DND-41 (cell line): ENCODE measurements at places on chromosomes 16 and 17.

DNA sequence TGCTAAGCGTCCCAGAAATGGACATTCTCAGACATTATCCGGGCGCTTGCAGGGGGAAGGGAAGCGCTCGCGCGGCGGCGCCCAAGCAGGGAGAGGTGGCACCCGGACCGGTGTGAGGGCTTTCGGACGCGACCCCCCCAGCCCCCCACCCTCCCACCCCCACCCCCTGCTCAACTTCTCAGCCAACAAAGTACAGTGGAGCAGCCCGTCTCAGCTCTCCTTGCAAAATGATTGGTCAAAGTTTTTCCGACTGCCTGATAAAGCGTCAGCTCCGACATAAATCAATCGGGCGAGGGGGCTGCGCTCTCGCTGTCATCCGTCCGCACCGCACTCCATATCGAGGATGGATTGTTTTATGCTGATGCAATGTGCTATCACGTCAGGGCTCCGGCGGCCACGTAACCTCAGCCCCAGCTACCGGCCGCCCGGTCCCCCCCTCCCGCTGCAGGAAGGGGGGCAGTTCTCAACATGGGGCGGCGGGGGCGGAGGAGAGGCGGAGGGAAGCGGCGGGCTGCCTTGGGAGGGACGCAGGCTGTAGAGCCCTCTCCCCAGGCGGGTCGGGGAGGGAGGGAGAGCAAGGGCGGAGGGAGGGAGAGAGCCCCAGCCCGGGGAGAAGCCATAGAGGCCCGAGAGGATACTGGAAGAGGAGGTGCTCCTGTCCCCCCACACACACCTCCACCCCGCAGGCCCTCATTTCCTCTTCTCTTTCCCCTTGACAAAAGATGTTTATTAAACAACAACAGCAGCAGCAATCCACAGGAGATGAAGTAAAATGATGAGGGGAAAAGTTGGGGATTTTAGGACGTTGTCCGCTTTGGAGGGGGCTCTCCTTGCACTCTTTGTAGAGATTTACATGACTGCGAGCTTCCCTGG lies at the start of gene HOXB9:
HOXB9 (minus strand) TSS at position 114 of the 873 bp plus-strand sequence; CDS start at position 25, 89 bp downstream.
- no peak for DNase-seq

DNA sequence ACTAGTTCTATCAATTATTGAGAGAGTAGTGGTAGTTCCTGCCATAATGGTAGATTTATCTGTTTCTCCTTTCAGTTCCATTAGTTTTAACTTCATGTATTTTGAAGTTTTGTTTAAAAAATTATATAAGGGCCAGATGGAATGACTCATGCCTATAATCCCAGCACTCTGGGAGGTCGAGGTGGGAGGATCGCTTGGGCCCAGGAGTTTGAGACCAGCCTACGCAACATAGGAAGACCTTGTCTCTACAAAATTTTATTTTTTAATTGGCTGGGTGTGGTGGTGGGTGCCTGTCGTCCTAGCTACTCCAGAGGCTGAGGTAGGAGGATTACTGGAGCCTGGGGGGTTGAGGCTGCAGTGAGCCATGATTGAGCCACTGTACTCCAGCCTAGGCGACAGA lies 14.1 kb upstream of the UBTF start:
- no peak for DNase-seq

- no peak for DNase-seq
These were observed 41.8 kb downstream of the BRD7 start for GRCh38 chr16:50326835-50327465.

- peak; percentile 51 for DNase-seq
These were observed 3.0 kb downstream of the EVI2B start for GRCh38 chr17:31310886-31311285.

GRCh38 chr16:64826374-64826773 lies 295.5 kb downstream of the CDH11 start:
- DNase-seq: no peak

- DNase-seq: no peak
These were observed at the start of gene ERBB2 for GRCh38 chr17:39699818-39700147. Gene ERBB2, plus strand, starts transcription at chr17:39700064. Its CDS starts 175 bp downstream, at chr17:39700239.

- DNase-seq: no peak
These were observed 28.6 kb downstream of the MYO18A start for GRCh38 chr17:29151567-29151966.

- DNase-seq: no peak
These were observed 89.8 kb downstream of the HIC1 start for GRCh38 chr17:2144701-2145100.

DNA sequence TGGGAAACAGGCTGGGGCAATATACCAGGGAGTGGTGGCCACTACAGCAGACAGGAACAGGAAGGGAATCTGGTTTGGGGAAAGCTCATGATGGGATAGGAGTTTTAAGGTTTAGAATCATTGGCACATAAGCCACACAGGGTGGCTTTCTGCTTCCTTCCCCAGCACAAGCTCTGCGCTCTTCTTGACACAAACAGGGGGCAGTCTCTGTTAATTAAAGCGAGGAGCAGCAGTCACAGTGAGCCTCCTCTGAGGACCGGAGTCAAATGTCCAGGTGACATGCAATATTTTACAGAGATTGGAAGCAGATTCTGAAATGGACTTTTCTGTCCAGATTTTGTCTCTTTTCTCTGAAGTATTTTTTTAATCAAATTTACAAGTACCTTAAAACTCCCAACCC lies 2.8 kb upstream of the SHISA9 start:
- DNase-seq: no peak

GRCh38 chr17:80111702-80112470 lies 10.5 kb downstream of the GAA start:
- DNase-seq: no peak

DNA sequence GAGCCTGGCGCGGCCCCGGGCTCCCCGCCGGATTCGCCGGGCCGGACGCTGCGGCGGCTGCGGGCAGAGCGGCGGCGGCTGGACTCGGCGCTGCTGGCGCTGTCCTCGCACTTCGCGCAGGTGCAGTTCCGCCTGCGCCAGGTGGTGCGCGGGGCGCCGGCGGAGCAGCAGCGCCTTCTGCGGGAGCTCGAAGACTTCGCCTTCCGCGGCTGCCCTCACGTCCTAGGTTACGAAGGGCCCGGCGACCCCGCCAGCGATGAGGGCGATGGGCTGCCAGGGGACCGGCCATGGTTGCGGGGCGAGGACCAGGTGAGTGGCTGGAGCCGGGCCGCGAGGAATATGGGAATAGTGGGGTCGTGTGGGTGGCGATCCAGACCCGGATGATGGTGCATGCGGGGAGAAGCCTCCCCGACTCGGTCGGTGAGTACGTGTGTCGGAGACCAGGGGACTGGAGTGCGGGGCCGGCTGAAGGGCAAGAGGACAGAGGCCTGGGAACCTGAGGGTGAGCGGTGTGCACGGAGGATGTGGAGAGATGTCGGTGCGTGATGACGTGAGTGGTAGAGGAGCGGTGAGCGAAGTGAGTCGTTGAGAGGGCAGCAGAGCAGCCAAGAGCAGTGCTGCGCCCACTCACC lies 517 bp downstream of the RUNDC1 start:
- peak; percentile 54 for DNase-seq

DNA sequence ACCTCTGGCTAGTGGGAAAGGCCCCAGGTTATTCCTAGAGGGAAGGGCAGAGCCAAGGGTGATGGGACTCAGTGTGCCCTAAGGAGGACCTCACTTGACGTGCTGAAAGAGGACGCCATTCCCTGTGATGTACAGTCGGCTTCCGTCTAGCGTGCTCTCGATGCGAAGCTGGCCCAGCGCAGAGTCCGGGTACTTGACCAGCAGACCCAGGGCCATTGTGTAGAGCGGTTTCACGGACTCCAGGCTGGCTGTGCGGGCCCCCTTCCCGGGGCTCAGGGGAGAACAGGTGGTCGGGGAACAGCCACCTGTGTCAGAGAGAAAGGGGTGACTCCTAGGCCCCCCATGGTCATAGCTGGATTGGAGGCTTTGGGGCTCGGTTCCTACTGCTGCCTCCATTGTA lies 19.9 kb downstream of the PLEKHG4 start:
- DNase-seq: no peak

DNA sequence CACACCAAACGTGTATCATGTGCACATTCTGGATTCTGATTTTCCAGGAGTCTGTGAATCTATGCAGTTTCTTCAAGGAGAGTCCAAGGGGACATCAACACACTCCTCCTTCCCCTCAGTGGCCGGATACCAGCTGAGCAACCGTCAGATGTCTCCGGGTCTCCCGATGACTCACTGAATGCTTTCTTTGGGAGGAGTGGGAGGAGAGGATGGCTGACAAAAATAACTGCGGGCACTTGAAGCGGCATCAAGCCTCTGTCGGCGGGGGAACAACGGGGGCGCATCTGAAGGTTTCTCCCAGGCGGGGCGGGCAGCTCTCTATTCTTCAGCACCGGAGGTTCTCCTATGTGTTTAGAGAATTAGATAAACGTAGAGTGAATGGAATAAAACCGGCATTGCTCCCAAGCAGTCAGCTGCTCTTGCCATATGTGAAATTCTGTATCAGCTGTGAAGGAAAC lies 24.6 kb upstream of the LRRC75A start:
- DNase-seq: no peak

DNA sequence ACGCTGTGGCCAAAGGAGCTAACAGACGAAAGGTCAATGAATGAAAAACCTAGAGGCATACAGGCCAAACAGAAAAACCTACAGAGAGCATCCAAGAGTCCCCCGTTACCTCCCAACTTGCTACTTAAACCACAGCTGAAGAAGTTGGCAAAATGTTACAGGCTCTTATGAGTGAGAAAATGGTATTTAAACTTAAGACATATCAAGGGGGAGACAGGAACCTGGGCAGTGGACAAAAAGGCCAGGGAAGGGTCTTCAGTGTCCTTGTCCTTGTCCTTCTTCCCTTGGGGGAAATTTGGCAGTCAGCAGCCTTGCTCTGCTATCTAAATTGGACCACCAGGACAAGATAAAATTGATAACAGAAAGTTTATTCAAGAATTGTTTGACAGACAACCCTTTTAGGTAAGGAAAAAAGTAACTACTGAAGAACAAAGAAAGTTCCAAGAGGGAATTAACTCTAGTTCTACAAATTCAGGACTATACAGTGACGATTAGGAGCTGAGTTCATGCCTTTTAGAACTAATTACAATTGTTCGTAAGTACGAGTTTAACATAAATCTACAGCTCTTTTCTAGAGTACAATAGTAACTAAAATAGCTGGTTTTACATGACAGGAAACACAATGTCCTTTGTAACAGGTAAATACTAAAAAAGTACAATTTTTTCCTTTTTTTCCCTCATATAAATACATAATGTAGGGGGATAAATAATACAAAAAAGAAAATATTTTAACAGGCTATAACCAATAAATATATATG lies 3.8 kb upstream of the HOXB2 start:
- DNase-seq: no peak

GRCh38 chr16:49278944-49279725 lies 2.5 kb downstream of the CBLN1 start:
- DNase-seq: no peak
